Stimulated activated CD8-positive, alpha-beta memory T cell treated with anti-CD3 and anti-CD28 coated beads, Interleukin-12 subunit alpha, Interleukin-12 subunit beta, amount 100 ng/mL, for 1 hour (primary cell): ENCODE measurements at places on chromosomes 16 and 17.

DNA sequence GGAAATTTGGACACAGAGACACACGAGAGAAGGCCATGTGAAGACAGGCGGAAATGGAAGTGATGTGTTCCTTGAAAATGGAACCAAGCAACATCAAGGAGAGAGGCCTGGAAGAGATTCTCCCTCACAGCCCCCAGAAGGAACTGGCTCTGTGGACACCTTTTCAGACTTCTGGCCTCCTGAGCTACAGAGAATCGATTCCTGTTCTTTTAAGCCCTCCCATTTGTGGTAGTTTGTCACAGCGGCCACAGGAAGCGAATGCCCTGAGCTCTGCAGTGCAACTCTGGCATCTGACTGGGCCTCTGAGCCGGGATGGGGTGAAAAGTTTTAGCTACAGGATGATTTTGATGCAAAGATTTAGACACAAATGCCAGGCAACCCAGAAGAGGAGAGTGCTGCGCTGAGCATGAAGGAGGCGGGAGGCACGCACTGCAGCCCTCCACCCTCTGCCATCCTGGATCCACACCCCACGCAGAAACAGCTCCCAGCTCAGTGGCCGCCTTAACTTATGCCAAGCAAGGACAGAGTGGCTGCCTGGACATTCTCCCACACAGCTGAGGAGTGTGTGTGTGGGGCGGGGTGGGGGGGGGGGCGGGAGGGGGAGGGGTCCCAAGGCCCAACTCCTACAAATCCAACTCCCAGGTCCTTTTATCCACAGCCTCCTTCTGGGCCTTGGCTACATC is 2.2 kb downstream of the TIMP2 start:
- DNase-seq: no peak

GRCh38 chr16:57483725-57484514 is 2.4 kb downstream of the DOK4 start:
- DNase-seq: no peak

- no peak for DNase-seq
Measured at GRCh38 chr16:10693889-10694288, 841 bp downstream of the TEKT5 start.

GRCh38 chr17:36498155-36498554 is 11.7 kb downstream of the ZNHIT3 start:
- no peak for DNase-seq

DNA sequence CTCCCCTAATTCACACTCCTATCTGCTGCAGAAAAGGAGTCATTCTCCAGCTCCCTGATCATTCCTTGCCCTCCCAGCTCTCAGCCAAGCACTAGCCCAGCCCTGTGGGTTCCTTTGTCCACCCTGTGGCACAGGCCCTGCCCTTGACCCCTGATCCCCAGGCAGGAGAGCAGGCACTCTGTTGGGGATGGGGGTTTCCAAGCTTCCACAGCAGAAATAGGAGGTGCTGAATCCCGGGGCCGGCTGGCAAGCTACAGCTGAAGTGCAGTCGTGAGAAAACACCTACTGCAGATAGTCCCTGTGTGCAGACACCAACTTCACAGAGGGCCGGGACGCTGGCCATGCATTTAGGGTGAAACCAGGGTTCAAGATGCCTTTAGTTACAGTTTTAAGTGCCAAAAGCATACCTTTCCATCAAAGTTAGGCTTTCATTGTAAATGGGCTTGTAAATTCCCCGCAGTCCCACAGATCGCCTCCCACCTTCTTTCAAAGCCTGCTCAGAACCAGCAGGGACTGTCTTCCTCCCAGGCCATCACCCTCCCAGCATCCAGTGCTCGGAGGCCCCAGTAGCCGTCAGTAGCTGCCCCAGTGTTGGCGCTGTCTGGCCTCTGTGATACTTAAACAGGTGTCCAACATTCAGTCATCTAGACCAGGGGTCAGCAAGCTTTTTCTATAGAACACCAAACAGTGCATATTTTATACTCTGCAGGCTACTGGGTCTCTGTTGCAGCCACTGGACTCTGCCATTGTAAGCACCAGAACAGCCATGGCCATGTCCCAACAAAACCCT is 10.6 kb downstream of the CPSF4L start:
- DNase-seq: no peak

DNA sequence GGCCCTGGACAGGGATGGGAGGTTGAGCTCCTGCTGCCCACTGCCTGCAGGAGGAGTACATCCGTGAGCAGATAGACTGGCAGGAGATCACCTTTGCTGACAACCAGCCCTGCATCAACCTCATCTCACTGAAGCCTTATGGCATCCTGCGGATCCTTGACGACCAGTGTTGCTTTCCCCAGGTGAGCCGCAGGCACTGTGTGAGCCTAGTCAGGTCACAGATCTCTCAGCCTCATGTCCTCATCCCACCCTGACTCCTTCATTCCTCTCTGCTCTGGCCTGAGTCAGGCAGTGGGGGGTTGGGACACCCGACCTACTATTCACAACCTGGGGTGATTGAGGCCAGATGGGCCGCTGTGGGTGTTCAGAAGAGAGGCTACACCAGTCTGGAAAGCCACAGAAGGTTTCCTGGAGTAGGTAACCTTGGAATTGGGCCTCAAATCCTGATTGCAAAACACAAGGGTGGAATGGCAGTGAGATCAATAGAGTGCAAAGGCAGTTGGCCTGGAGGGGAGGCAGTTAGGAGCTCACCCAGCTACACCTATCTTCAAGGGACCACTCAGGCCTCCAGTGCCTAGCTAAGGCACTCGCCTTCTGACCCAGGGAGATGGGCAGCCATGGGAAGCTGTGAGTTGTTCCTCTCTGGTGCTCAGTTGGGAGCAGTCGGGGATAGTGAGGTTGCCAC is 29.7 kb downstream of the MYO15A start:
- no peak for DNase-seq

DNA sequence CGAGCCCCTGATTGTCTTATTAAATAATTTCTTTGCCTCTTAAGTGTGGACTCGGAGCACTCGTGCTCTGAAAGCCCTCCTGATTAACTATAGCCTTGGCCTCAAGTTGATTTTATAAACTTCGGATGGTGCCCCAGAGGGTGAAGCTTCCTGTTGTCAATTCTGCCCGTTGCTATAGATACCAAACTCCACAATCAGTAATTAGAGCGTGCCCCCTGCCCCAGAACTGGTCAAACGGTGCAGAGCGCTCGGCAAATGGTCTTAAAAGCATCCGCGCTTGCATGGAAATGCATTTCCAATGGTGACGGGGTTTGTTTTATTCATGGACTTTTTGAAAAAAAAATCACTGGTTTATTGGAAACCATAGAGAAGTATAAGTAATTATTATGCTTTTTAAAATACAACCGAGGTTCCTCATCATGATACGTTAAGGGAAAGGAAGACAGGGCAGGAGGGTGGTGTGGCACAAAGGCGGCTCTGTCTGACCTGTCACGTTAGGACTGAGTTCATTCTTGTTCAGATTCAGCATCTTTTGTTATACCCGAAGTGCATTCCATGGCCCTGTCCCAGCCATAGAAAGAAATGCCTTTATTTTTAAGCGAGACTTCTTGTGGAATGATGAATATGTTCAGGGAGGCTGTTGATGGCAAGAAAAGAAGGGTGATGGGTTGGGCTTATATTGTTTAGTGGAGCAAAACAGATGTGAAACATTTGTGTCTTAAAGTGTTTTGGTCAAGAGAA is 476.4 kb downstream of the MAF start:
- DNase-seq: no peak

- no peak for DNase-seq
Measured at GRCh38 chr17:31224366-31224765, 72.7 kb downstream of the OMG start.

DNA sequence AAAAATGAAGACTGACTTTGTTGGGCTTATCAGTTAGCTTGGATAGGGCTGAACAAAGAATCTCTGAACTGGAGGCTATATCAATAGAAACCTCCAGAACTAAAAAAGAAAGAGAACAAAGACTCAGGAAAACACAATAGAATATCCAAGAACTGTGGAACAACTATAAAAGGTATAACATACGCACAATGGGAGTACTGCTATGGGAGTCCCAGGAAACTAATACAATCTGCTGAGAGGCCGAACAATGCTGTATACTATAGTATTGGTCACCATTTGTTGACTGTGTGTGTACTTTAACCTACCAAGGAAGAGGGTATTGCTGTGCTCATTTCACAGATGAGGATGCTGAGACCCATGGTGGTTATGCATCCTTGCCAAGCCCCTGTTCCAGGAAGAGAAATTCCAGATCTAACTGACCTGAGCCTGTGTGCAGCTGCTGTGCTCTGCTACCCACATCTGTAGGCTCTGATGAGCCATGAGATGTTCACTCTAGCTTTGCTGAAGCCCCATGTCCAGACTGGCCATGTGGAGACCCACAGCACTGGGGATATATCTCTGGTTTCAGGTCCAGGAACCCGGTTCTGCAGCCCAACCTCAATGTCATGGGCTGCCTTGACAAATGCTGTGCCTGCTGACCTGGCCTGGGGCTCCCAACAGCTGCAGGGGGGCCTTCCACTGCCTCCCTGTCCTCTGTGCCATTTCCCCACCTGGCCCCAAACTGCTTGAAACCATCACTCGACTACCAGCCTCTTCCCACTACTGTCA is 254.3 kb upstream of the TNRC6C start:
- no peak for DNase-seq

DNA sequence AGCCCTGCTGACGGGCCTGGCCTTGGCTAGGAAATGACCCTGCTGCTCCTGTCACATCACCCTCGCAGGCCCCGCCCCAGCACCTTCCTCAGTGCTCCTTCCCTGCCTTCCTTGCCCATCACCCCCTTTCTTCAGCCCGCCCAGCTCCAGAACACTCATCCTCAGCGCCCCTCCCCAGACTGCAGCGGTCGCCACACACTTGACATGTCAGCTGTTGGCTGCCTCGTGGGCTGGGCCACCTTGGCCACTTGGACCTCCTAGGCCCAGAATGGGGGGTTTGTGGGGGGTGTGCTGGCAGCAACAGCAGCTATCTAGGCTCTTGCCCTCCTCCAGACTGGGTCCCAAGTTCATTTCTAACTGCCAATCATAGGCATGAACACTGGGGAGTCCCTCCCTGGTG is 10.6 kb downstream of the ELMO3 start:
- no peak for DNase-seq

GRCh38 chr17:36475346-36475970 is 11.0 kb upstream of the ZNHIT3 start:
- DNase-seq: no peak
